ENCODE measurements at places on chromosomes 11 and 22. TPM values are rescaled to one million over a fixed set of nuclear protein-coding genes. Genes with fewer than 3 reads are reported as not detected.

DNA sequence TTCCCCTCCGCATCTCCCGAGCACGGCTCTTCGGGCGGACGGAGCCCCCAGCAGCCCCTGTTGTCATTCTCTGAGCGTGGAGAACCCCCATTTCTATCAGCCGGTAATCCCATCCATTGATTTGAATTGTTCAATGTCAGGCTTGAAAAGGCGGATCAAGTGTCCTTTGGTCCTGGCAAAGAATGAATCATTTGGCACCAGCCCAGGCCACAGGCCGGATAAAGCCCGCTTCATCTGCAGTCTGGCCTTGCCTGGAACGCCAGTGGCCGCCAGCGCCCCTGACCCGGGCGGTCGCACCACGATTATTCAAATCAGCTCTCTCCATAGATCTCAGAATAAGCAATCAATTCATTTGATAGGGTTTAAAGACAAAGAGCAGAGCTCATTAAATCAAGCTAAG, 188.9 kb downstream of the BRD1 start:
- DNase-seq: peak; percentile 66

GRCh38 chr11:69881467-69882269, 62.5 kb upstream of the FGF3 start:
- no peak for DNase-seq

- DNase-seq: peak; percentile 61
Observed at GRCh38 chr22:35538801-35539321, 1.8 kb upstream of the RASD2 start.

FOLR3 gene
- total RNA-seq: not detected

KCNA4 gene
- total RNA-seq: not detected

Measured in Calu3 (cell line).